Camera-type eye (tissue), 1 donor: ENCODE measurements at places on chromosomes 6 and 20. TPM values are rescaled to one million over a fixed set of nuclear protein-coding genes. Genes with fewer than 3 reads are reported as not detected.

Gene GCLC
- 37.8 TPM for total RNA-seq

Gene RSPO3
- 9.5 TPM for total RNA-seq

Gene TCF15
- total RNA-seq = 0.44 TPM

Gene WDR46
- 39.2 TPM for total RNA-seq

Gene C6orf15
- total RNA-seq = not detected
